ENCODE measurements at places on chromosomes 12 and 14.
A peak's percentile ranks its signal among the peaks of the same experiment; 100 is the strongest.

- no peak for DNase-seq
Measured at GRCh38 chr12:33047666-33048065, 151.1 kb upstream of the PKP2 start.

DNA sequence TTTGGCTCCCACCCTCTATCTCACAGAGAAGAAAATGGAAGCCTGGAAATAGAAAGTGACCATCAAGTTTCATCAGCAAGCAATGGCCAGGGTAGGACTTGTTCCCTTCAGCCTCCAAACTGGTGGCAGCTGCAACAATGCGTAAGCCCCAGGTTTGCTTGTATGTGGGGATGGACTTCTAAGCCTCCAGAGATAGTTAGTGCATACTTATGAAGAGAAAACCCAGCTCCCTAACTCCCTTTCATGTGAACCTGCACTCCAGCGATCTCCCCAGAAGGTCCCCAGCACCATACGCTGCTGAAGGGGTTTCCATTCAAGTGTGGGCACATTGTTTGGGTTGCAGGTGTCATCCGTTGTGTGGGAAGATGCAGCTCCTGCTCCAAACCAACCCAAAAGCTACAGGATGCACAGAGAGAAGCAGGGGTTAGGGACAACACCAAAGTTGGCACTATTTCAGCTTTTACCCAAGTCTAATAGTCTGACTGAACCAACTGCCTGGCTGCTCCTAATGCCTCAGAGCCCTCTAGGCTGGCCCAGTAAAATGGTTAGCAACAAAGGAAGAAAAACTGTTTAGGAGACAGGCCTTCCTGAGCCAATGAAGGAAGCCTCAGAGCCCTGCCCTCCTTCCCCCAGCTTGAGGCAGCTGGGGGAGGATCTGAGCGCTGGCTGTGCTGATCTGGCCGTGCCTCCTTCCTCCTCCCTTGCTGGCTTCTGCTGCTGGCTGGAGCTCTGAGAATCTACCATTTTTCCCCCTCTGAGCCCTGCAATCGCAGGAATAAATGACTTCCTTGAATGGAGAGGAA is 12.3 kb downstream of the ZFP36L1 start:
- peak; percentile 27 for DNase-seq

GRCh38 chr14:60183741-60184140 is 18.5 kb upstream of the DHRS7 start:
- peak; percentile 23 for DNase-seq

DNA sequence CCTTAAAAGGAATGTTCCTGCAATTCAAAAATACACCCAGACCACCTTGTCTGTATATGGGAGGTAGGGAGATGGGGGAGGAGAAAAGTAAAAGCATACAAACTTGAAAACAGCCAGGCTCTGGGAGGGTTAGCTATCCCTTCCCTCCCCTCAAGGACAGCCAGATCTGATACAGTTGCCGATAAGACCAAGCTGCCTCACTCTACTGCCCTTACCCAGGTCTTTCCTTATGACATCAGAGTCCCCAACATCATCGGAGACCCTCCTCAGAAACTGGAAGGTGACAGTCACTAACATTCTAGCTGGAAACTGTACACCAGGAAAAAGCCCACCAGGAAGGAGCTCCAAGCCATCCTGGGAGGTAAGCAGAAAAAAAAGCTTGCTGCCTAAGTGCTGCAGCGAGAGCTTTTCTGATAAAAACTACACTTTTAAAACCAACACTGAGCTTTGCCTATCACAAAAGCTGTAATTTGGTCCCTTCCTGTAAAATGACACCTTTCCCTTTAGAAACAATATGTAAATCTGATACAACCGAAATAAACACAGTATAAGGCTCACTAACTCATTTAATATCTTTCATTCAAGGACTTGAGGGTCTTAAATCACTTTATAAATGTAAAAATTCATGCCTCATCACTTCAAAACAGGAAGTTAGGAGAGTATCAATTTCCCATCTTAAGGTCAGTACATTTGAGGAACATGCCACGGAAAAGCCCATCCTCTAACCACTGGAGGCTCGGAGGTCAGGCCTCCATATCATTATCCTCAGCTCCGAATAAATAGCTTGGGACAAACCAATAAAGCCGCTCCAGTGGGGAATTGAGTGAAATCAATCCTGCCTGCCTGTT is 20.4 kb upstream of the PLEKHH1 start:
- no peak for DNase-seq

- peak; percentile 45 for DNase-seq
Measured at GRCh38 chr14:105026802-105027563, 6.1 kb upstream of the CDCA4 start.

- DNase-seq: peak; percentile 66
Measured at GRCh38 chr12:56839915-56840325, 76.8 kb downstream of the HSD17B6 start.

DNA sequence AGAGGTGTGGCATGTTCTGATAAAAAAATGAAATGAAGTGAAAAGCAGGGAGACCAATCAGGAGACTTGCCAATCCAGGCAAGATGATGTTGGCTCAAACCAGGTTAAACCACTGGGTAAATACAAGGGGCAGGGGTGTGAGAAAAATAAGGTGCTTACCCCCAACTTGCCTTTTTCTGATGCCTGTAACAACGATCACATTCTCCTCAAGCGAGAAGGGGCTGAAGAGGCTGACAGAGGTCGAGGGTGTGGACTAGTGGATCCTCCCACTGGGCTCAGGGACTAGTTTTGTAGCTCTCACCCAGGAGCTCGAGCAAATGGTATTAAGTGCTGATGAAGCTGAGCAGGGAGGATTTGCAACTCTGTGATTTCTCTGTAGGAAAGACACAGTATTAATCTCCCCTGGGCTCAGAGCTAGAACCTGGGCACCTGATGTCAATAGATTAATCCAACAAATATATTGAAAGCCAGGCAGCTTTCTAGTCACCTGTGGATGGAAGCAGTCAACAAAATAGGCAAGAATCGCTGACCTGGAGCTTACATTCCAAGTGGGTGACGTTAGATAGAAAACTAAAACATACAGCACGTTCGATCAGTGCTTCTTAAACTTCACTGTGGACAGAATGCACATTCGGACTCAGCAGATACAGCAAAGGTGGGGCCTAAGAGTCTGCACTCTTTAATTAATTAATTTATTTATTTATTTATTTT is 15.2 kb upstream of the EAPP start:
- DNase-seq: no peak

- no peak for DNase-seq
Measured at GRCh38 chr12:121717041-121717699, 4.6 kb downstream of the TMEM120B start.

DNA sequence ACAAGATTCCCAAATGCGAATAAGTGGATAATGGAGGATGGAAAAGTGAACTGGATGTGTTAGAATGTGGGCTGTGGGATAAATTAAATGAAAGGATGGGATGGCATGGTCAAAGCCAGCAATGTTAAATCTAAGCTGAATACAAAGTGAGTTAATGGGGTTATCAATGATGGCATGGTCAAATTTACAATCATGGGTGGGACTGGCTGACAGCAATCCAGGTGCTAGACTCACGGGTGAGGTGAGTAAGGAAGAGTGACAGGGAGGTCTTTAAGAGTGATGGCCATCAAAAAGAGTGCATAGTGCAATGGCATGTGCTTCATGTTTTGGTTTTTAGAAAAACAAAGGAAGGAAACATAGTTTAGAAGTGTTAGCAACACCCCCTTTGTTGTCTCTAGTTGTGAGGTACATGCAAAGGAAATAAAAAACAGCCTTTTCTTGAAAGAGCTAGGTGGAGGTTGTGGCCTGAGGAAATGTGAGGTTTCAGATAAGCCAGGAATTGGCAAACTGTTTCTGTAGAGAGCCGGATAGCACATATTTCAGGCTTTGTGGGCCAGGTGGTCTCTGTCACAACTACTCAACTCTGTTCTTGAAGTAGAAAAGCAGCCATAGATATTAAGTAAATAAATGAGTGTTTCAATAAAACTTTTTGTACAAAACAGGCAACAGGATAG is 328.7 kb downstream of the RPL10L start:
- no peak for DNase-seq

DNA sequence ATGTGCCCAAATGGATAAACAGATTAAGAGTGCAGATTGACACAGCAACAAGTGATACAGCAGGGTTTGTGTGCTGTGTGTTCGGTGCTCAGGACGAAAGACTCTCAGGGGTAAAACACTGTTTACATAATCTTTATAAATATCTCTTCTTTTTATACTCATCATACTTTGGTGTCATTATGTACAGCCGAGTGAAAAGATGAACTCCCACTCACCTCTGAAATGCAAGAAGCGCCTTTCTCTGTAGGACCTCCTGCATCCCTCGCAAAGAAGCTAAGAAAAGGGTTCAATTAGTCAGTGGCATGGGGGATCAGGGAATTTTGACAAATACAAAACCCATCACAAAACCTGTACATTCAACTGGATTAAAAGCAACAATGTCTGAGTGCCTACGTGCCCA is 163.6 kb downstream of the TTC7B start:
- DNase-seq: no peak

- no peak for DNase-seq
Measured at GRCh38 chr14:79467835-79468234, 743.5 kb downstream of the DIO2 start.

DNA sequence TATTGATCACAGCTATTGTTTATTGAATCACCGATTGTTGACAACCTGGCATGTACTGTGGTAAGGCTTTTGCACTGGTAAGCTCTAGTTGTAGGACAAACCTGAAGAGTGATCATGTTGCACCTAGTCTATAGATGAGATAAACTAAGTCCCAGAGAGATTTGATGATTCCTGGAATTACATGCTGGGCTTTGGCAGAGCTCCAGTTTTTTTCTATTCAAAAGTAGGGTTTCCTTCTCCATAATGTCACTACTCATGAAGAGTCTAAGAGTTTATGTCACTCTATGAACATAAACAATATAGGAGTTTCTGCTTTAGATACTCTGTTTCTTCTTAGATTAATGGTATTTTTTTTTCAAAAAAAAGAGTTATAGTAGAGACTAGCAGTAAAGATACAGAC is 72.0 kb downstream of the BMP4 start:
- DNase-seq: no peak

DNA sequence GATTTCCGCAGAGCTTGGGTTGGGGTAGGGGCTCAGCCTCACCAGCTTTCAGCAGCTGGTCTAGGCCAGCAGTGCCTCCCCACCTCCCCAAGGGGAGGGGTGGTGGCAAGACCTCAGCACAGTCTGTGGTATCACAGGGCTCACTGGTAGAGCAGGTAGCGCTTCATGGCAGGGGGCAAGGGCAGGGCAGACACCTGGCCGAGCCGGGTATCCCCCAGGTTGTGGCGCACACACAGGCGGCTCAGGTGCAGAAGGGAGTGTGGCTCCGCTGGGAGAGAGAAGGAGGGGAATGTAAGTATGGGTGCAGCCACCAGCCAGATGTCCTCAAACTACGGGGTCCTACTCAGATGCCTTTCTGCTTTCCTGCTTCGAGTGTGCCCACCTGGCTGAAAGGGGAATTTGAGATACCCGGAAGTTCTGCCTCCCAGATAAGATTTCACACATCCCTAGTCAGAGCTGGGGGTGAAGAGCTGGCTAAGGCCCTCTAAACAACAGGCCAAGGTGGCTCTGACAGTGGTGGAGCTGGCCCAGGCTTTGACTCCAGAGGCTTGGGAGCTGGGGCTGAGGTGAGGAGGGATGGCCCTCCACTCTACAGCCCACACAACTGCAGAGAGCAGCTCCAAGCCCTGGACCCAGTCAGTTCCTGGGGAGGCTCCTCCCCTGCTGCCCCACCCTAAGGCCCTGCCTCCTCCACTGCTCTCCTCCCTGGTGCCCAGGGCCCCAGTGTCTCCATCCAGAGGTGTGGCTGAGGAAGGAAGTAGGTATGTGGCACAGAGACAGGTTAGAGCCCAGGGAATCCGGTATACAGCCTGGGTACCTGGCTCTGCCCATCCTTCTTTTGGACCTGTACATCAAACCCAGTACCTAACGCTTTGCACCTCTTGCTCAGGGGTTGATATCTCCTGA is 1.8 kb downstream of the SPSB2 start:
- peak; percentile 79 for DNase-seq

DNA sequence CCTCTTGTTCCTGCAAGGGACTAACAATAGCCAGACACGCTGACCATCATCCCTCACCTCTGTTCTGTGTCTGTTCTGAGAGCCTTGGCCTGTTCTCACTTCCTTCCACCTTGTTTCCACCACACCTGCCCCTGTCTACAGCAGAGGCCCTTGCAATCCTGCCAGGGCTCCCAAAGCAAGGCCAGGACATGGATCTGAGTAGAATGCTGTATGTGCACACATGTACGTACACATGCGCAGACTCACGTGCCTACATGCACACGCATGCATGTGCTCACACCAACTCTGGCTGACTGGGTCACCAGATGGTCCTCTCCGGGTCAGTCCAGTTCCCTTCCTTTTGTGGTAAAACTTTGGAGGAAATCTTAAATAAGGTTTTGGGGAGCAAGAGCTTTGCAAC is 133.0 kb upstream of the C14orf180 start:
- DNase-seq: no peak

DNA sequence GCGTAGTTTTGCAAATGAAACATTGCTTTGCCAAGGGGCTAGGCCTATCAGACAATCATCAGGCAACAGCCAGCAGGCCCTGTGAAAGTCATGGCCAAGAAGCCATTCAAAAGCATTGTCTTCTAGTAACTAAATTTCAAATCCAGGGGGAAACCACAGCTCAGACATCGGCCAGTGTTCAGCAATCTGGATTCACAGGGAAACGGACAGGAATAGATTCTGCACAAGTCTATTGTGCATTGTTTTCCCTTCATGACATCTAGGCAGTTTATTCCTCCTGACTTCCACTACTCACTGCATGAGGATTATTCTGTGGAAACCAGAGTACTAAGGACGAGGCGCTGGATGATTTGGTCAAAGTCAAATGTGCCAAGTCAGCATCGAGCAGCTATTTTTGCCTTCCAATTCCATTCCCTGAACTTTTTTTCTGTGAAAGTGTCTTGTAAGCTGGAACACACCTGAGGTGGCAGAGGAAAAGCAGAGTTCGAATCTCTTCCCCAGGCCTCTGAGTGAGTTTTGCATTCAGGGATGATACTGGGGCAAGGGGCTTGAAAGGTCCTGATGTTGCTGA is 75.4 kb downstream of the VCPKMT start:
- DNase-seq: no peak

DNA sequence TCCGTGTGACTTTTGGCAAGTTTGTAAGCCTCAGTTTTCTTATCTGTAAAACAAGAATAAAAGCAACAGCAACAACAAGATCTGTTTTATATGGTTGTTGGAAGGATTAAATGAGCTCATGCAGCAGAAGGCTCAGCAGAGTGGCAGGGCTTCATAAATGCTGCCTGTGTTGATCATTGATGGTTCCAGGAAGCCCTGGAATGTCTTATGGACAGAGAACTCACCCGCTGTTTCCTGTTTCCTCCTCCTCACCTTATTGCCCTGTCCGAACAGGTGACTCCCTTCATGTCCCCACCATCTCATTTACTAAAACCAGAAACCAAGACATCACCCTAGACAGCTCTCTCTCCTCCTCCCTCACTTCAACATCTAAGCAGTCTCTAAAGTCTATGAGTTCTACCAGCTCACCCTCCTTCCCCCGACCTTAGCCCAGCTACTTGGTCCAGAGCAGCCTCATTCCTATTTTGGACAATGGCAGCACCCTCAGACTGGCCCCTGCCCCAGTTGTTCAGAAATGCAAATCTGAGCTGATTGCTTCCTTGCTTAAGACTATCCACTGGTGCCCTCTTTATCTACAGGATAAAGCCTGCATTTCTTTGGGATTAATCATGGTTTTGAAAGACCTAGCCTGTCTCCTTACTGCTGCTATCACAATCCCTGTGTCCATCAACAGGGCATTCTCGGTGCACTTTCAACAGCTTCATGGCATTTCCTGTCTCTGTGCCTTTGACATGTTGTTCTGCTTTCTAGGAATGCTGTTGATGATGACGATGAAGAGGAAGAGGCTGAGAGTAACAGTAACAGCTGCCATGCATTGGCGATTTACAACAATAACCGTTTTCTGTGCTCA is 21.4 kb upstream of the GSG1 start:
- no peak for DNase-seq

All from DMS53 (cell line).